ENCODE measurements at places on chromosomes 2 and 18. TPM values are rescaled to one million over a fixed set of nuclear protein-coding genes. Genes with fewer than 3 reads are reported as not detected.

The EMILIN1 gene
- polyA plus RNA-seq = 0.64 TPM

GRCh38 chr2:103459283-103459682, 697.5 kb downstream of the TMEM182 start:
- no peak for DNase-seq

- DNase-seq = no peak
Measured at GRCh38 chr18:8477615-8478014, 131.6 kb upstream of the RAB12 start.

GRCh38 chr2:240349133-240350005, 86.1 kb upstream of the GPC1 start:
- DNase-seq = no peak

DNA sequence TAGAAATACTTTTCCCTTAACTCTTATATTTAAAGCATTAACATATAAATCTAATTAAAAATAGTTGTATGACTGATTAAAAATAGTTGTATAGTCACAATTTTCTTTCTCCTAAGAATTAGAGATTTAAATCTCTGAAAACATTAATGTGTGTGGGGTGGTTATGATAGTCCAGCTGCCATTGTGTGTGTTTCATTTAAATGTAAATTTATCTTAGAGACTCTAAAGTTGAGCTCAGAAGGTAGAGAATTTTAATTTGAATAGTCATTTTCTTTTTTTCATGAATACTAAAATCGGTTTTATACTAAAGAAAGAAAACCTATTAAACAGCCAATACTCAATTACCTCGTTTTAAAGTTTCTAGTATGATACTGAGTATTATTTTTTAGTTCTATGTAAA, 18.6 kb downstream of the GREB1L start:
- DNase-seq = no peak
